ENCODE measurements at places on chromosomes 5 and 9. TPM values are rescaled to one million over a fixed set of nuclear protein-coding genes. Genes with fewer than 3 reads are reported as not detected.

SGCD gene
- total RNA-seq = 4.0 TPM

RASGEF1C gene
- not detected for total RNA-seq

GNA14 gene
- total RNA-seq = 3.5 TPM

ARAP3 gene
- total RNA-seq = 55.5 TPM

PHF24 gene
- total RNA-seq = not detected

GRCh38 chr5:44085083-44085482, 304.1 kb downstream of the FGF10 start:
- DNase-seq = no peak

- no peak for DNase-seq
Measured at GRCh38 chr9:87751423-87751822, 25.5 kb downstream of the CTSL start.

DNA sequence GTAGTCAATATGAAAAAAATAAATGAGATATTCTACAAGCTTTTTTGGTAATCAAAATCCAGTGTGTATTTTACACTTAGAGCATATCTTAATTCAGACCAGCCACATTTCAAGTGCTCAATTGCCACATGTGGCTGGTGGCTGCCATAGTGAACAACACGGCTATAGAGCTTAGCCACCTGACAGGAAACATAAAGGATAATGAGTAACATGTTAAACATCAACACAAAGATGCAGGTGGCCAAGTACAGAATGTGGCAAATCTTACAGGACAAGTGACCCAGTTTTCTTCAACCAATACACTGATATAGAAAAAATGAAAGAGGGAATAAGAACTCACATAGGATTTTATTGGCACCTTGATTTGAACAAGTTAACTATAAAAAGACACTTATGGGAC, 61.4 kb downstream of the KIF24 start:
- no peak for DNase-seq

DNA sequence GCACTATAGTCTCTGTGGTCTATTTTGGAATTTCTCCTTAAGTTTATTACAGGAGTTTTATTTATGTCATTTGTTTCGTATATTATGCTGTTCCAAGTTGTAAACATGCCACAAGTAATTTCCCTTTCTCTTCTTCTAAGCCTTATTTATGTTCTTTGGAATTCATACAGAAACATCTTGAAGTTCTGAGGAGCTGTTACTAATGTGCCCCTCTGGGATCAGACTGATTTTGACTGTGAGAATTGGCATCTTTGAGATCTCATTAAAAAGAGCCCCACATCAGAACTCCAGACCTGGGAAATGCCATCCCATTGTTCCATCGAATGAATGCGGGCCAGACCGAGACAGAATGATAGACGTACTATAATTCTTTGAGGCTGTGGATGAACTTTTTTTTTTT, 138.8 kb upstream of the CD180 start:
- no peak for DNase-seq

DNA sequence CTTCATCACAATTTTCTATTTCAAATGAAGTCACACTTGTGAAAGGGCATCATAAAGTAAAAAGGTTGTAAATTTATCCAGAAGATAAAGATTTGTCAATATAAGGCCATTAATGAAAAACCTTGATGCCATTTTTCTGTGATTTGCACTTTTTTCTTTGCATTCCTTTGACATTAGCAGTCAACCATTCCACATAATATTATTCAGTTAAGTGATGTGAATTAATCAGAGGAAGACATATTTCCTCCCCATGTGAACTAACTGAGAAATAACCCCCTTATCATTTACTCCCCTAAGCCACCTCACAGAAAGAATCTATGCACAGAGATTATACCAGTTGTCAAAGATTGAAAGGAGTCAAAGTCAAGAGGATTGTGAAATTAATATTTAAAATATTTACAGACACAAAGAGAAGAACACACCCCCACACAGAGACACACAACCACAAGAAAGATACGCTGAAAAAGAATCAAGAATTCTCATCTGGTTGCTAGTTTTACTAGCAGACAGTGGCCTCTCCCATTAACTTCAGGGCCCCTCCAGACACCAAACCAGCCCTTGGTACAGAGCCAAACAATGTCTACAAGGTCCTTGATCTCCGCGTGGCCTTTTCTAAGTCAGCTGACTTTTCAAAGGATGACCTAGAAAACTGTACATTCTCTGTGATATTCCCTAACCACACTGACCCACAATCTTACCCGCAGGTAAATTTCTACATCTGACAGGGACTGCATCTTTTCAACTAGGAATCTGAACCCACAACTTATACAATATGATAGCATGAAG, 29.5 kb downstream of the GNAQ start:
- DNase-seq = no peak

DNA sequence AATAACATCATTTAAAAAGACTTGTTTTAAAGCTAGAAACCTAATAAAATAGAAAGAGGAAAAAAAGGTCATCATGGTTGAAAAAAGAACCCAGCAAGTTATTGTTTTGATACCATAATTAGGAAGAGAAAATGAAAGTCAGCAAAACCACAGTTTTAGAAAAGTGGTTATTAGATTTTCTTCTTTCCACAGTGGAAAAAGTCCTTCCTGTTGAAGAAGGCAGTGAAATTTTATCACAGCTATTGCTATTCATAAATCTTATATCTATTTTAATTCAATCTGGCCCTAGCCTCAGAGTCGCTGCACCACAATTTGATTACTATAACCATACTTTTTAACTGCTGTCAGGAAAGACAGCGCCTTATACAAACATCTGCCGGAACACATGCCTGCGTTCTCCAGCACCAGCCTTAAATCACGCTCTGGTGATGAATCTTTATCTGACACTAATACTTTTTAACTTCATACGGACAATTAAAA, 60.3 kb downstream of the MAPKAP1 start:
- DNase-seq = no peak

DNA sequence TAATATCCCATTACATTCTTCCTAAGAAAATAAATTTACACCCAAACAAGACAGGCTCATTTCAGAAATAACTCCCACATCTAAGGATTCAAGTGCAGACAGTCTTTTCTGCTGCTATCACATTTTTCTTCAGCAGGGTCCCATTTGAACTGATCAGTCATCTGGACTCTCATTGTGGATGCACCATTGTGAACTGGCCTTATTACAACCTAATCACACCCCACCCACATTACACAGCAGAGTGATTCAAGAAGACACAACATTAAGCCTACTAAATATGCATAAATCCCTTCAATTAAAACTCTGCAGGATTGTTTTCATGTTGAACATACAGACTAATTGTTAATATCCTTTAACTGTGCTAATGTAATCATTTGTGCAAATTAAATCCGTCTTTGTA, 146.2 kb downstream of the CDH12 start:
- no peak for DNase-seq

DNA sequence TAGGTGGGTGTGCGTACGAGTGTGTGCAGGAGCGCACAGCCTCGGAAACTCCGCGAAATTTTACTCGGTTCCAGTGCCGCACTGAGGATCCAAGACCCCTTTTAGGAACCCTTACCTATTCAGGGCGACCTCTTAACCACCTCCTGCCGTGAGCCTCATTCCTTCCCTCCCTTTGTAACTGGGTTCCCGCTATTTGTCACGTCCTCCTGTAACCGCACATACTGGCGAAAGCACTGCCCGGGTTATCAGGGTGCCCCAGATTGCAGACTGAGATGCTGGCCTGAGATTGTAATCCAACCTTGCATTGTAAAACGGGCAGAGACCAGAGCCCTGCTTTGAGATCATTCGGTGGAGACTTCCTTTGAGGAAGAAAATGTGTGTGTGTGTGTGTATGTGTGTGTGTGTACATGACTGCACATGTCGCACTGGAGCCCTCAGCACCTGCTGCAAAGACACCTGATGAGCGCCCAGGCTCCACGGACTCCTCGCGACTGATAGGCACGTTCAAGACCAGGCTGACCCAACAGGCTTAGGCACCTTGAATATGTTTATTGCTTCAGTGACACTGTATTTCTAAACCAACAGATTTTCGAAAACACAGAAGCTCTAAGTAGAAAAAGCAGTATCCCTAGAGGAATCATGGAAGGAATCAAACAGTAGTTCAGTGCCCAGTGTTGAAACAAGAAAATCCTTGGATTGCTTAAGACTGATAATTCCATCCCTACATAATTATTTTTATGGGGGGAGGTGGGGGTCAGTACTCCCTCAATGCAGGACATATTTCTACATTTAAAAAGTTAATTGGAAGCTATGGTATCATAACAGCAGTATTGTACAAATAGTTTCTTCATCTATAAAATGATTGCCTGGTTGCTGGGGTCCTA, 86.5 kb upstream of the TNFAIP8 start:
- DNase-seq = peak; percentile 72

- DNase-seq = no peak
Measured at GRCh38 chr5:115484368-115484767, 60.2 kb downstream of the FEM1C start.

DNA sequence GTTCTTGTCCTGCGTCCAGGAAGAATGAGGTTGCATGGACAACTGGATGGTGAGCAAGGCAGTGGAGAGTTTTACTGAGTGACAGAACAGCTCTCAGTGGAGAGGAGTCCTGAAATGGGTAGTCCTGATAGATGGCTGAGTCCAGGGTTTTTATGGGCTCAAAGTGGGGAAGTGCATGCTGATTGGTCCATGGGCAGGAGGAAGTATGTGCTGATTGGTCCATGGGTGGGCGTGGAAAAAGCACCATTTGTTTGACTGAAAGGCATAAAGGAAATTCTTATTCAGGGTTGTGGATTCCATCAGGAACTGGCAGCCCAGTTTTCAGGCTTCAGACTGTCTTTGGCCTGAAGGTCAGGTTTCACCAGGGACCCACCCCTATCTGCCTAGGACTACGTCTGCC, 10.6 kb downstream of the FSD1L start:
- DNase-seq = no peak

DNA sequence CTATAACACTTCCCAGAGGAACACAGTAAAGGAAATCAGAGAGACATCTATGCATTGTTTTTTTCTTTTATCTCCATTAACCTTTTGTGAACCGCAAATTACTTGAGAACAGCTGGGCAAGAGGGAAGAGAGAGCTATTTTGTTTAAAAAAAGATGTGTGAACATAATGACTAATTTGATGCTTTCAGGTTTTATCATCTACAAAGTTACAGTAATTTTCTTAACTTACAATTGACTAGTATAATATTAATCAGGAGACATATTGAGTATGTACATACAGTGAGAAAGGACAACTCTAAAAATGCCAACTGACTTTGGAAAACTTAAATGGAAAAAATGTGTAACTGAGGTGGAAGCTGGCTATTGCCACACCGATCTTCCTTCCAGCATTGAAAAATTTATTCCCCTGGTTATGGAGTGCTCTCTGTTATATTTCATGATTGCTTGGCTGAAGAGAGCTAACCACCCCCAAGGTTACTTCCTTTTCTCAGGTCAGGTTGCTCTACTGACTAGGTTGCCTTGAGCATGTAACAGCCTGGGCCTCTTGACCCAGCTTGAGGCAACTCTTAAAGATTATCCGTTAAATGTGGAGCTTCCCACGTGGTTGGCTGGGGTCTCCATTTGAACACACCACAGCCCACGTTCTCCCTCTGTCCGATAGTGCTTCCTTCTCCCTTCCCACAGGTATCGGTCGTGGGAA, 62.6 kb upstream of the C6 start:
- DNase-seq = no peak

DNA sequence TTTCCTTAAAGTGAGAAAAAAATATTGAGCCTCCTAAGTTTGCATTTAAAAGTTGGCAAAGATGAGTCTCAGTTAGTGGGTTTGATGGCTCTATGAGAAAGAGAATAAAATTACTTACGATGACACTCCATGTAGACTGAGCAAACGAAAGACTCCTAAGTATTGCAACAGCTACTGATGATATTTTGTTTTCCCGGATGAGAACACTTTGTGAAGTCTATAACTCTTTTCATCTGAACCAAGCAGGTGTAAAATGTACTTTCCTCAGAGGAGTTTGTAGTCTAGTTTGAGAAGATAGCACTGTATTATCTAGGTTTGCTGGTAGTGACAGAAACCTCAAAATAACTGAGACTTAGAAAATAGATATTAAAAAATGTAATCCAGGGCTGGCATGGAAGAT, 1.7 kb upstream of the ITK start:
- no peak for DNase-seq

DNA sequence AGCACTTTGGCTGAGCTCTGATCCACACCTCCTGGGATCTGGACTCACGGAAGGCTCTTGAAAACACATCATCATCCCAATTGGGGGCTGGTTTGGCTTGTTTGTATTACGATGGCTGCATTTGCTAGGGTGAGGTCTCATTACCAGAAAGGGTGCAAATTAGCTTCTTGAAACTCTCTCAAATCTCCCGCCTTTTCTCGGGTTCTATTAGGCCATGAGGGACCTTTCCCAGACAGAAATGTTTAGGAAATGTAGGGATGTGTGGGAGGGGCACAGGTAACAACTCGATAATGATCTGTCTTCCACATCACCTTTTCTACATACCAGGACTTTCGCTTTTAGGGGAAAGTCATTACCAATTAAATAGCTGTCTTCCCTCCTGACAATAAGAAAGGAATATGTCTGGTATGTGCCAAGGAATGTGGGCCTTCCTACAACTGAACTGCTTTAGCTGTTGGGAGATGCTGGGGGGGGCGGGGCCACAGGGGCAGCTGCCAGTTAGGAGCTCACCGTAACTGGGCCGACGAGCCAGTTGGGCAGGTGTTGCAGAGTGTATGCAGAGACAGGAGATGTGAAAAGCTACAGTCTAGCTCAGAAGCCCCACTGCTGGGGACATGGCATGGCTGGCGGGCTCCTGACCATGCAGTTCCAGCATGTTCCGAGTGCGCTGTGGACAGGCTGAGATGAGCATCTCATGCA, 71.2 kb downstream of the AK8 start:
- DNase-seq = no peak

GRCh38 chr5:78795757-78796156, 147.2 kb upstream of the LHFPL2 start:
- DNase-seq = no peak

DNA sequence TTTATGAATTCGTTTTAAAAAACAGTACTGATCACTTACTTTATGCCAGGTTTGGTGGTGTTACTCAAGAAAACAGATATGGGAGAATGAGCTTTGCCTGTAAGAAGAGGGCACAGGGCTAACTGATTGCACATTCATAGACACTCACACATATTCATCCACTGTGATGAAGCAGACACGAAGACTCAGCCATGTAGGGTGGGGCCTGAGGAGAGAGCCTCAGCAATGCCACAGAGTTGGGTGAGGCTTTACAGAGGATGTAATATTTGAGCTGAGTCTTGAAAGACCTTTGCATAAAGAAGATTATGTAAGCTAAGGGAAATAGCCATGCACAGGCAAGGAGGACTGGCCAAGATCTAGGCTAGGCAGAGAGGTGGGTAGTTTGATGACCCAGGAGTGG, 472.8 kb downstream of the PSAT1 start:
- no peak for DNase-seq
